ENCODE measurements at places on chromosomes 7 and 10.

DNA sequence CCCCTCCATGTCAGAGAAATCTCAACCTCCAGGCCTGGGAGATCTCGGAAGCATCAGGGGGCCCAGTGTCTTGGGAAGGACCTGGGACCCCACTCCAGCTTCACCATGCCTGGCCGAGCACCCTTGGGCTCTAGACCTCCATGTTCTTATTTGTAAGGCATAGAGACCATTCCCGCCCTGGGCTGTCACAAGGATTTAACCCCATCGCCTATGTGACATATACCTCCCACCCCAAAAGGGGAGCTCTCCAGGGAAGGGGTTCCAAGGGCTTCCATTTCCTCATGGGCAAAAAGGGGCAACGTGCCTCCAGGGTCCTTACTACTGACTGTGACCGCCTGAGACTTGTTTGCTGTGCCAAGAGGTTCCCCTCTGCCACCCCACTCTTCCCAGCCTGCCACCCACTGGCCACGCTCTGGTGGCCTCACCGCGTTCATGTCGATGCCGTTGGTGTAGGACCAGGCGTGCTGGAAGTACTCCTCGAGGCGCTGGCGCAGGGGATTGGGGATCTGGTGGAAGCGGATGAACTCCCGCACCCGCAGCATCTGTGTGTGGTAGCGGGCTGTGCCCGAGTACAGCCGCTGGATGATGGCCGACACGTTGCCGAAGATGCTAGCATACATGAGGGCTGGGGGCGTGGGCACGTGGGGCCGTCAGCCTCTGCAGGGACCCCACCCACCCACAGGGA, 27.5 kb downstream of the KCNH2 start:
- DNase-seq, result no peak

- no peak for DNase-seq
Measured at GRCh38 chr7:83976302-83976701, 218.3 kb downstream of the SEMA3A start.

GRCh38 chr7:136971776-136972175, 103.3 kb downstream of the CHRM2 start:
- no peak for DNase-seq

- DNase-seq, result no peak
Measured at GRCh38 chr7:129149511-129149910, 5.0 kb downstream of the TSPAN33 start.

DNA sequence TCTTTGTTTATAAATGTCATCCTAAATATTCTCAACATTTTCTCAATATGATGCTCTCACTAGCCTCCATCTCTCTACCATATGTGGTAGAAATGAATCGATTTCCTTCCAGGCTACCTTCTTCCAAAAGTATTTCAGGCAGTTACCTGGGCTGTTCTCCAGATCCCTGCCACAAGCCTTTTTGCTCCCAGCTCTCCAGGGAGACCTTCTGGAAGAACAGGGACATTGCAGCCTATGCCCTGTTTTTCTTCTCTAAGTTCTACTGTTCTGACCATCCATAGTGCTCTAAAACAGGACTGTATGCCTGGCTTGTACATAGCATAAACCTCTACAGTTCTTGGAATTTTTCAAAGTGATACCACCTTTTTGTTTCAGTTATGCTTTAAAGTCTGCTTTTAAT, 552.8 kb downstream of the ANKRD7 start:
- no peak for DNase-seq

DNA sequence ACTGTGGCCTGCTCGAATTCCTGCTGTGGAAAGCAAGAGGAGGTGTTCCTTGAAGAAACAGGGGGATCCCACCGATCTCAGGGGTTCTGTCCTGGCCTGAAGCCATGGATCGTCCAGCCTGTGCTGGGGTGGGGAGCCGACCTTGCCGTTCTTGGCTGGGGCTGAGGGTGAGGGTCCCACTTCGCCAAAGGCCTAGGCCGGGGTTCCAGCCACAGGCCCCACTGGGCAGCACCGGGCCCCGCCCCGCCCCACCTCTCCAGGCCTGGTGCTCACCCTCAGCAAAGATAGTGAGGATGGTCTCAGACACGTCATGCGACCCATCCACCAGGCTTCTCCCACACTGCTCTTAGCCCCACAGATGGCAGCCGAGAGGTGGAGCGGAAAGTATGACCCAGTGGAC, 51.4 kb upstream of the ZNF716 start:
- no peak for DNase-seq

DNA sequence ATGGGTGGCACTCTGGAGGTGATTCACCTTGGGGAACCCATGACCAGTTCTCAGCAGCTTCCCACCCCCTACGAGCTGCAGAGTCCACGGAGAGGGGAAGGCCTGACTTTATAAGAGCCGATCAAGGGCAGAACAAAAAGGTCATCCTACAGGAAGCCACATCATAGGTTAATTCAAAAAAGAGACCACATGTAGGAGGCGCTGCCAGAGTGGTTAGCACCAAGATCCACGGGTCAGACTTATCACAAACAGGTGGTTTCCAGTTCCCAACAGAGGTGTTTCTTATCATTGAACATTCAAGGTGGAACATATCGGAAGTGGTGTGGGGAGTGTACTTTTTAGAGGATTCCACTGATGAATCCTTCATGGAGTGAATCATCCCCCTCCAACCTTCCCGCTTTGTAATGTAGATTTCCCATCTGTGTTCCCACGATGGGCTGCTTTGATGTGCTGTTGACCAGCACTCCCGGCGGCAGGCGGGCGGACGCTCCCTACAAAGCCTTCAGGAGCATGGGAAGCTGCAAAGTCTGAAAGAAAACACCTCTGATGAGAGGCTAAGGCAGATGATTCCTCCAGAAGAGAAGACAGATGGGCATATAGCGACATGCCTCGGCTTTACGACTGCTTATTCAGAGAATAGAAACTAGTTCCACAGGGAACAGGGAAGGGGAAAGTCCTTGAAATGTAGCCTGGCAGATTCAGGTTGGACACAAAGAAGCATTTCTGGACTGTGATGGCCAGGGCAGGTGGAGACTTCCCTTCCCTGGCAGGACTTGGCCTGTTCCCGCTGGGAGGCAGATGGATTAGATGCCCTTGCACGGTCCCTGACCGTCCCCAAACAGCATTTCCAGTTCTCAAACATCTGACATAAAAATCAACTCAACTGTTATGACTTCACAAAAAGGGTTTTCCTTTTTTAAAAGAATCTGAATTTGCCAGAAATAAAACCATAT, 66.5 kb downstream of the AFAP1L2 start:
- DNase-seq, result no peak

GRCh38 chr7:13639396-13639795, 350.1 kb downstream of the ETV1 start:
- DNase-seq, result no peak

GRCh38 chr10:110535958-110536891, 31.3 kb upstream of the SMC3 start:
- DNase-seq, result no peak

- no peak for DNase-seq
Measured at GRCh38 chr7:99623091-99623693, 6.4 kb downstream of the ZSCAN25 start.

DNA sequence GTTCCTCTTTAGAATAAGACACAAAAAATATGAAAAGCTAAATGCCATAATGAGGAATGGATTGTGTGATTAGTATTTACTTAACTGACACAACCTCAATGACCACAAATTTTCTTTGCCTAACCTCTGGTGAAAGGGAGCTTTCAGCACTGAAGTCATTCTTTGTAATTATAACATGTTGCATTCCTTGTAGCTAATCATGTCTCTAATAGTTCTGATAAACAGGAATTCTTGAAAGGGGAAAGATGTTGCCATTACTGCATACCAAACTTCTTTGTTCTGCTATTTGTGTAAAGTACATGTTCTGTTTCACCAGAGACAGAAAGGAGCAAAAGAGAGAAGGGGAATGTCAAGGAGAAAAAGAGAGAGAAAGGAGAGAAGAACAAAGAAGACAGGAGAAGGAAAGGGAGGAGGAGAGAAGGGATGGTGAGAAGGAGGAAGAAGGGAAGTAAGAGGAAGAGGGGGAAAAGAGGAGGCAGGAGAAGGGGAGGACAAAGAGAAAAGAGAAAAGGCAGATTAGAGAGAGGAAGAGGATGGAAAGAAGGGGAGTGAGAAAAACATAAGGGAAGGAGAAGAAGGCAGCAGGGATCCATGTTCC, 120.9 kb downstream of the SEMA3D start:
- no peak for DNase-seq

GRCh38 chr7:43196379-43196778, 83.9 kb downstream of the HECW1 start:
- no peak for DNase-seq

DNA sequence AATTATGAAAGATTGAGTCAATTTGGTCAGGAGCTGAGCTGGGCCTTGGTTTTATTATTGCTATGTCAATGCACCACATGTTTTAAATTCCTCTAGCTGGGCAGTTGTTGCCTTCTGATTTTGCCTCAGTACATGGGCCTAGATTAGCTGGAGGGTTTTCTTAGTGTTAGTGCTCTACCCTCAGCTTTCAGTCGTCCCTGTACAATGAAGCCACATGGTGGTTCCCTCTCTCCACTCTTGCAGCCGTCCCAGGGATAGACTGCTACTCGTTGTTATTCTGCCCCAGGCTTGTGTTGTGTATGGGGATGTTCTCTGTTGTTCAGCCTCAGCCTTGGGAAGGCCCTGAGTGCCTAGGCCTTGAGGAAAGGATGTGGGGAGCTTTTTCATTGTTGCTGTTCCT, 37.0 kb downstream of the NHLRC2 start:
- no peak for DNase-seq

DNA sequence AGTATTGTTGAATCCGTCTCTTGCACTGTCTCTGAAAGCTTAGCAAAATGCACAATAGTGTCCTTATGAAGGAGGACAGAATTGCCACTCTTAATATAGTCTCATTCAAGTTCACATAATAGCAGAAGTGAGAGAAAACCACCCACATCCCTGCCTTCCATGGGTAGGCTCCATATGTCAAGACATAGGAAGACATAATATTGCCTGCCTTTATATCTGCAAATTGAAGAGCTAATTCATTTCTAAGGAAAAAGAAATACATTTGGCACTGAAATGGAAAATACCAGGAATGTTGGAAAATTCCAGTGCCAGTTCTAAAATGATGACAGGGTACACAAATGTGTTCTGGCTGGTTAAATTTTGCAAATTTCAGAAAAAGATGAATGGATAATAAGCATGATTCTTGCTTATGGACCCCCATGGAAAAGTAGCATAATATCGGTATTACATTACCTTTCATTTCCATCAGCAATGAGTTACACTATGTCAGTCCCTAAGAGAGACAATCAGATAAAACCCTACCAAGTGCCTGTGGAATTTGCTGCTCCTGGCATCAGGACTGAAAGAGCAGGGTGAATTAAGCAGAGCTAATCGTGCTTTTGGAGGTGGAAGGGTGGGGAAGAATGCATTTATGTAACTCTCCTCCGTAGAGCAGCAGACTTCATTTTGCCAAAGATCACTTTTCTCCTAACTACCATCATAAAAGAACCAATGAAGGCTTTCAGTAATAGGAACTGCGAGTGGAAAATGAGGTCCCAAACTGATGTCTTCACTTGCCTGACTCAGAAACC, 312.6 kb downstream of the FGFR2 start:
- no peak for DNase-seq

DNA sequence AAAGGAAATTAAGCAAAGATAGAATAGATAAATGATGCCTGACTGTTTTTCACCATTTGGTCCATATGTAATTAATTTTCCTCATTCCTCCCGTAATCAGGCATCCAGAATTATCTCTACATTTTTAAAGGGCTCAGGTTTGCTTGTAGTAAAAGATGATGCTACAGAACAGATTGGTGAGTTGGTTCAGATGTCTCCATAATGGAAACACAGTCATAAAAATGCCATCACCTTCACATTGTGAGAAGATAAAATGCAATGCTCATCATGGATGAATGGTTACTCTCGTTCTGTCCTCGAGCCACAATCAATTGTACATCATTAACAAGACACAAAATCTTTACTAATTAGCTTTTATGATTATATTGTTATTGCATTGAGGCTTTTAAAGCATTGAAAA, 64.9 kb upstream of the CELF2 start:
- DNase-seq, result no peak

DNA sequence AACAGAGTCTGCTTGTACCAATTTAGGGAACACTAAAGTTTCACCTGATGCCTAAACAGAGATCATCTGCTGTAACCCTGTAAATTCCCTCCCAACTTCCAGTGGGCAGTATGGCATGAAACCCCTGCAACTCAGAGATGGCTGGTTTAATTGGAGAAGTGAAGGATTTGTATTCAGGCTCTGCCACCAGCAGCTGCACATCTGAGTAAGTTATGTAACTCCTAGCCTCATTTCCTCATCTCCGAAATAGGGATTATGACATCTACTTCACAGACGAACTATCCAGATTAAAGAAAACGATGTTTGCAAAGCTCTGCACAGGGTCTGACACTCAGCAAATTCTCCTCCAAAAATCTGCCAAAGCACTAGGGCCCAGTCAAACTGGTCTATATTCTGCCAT, 493.0 kb downstream of the KCNMA1 start:
- no peak for DNase-seq

GRCh38 chr7:33903791-33904680, 1.3 kb upstream of the BMPER start:
- no peak for DNase-seq

- no peak for DNase-seq
Measured at GRCh38 chr7:121276313-121276712, 52.5 kb upstream of the WNT16 start.

GRCh38 chr7:78039790-78040776, 241.5 kb downstream of the PHTF2 start:
- no peak for DNase-seq

GRCh38 chr7:867406-868188, 8.8 kb upstream of the GET4 start:
- no peak for DNase-seq

- DNase-seq, result no peak
Measured at GRCh38 chr7:107632492-107632865, 28.1 kb upstream of the SLC26A4 start.

GRCh38 chr7:139091677-139091996, 17.9 kb downstream of the ZC3HAV1 start:
- DNase-seq, result no peak

DNA sequence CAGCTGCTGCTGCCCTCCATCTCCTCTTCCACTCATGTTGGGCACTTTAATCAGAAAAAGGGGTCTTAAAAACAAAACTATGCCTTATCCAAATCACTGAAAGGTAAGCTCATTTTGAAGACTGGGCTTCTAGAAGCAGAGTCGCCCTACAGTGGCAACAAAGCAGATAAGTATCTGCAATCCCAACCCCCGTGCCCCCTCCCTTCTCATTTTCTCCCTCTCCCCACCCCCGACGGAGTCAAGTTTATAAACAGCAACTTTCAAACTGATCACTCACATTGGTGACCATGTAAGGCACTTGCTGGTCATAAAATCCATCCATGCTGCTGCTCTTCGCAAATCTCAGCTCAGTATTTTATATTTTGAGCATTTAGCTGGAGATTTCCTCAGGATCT, 738 bp downstream of the ETV1 start:
- peak; percentile 11 for DNase-seq

- no peak for DNase-seq
Measured at GRCh38 chr10:47290338-47290737, 9.7 kb upstream of the GDF10 start.

GRCh38 chr7:149733924-149734790, 39.2 kb downstream of the ZNF467 start:
- DNase-seq, result no peak

DNA sequence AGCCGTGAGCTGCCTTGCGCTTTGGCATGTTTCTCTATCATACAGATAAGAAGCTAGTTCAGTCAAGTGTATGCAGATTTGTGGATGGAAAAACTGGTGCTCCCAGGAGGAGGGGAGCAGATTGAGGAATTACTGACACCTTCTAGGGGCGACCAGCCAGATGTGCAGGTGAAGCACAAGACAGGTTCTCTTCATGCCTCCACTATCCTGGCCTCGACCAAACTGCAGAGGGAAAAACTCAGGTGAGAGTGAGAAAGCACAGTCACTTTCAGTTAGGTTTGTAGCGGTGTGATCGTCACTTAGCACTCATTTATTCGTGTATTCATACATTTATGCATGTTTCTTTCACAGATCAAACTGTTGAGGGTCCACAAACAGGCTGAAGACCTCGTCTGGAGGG, 600 bp upstream of the DBNL start:
- DNase-seq, result no peak

All from NCI-H187 (cell line).